ENCODE measurements at places on chromosomes 1 and 21.
A peak's percentile ranks its signal among the peaks of the same experiment; 100 is the strongest.

DNA sequence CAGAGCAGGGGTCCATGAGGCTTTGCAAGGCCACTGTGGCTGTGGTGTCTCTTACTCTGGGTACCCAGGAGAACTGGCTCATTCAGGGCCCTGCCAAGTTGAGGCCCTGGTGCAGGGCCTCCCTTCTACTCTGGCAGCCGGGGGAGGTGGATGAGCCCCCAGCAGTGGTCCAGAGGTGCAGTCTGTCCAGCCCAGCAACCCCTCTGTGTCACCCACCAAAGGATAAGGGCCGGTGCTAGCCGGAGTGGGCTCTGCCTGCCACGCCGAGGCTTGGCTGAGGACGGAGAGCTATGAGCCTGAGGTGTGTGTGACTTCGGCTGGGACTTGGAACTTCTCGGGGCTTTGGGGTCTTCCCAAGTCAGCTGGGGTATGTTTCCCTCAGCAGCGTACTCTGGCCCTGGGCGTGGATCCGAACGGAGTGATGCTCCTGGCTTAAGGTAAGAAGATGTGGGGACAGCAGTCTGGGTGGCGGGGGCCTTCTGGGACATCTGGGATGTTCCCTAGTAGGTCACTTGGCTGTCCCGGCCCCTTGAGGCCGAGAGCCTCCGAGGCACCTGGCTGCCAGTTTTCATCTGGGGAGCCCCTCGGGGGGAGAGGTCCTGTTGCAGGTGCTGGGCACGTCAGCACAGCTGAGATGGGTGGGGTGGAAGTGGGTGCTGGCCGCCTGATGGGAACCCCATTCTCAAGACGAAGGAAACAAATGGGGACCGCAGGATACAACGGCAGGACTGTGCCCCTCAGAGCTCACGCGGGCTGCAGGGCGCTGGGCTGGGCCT is 25.9 kb downstream of the RUNX3 start:
- no peak for DNase-seq

GRCh38 chr1:153728305-153729066 is 636 bp downstream of the INTS3 start:
- no peak for DNase-seq

GRCh38 chr21:17853393-17854275 is 34.5 kb upstream of the C21orf91 start:
- DNase-seq: no peak

DNA sequence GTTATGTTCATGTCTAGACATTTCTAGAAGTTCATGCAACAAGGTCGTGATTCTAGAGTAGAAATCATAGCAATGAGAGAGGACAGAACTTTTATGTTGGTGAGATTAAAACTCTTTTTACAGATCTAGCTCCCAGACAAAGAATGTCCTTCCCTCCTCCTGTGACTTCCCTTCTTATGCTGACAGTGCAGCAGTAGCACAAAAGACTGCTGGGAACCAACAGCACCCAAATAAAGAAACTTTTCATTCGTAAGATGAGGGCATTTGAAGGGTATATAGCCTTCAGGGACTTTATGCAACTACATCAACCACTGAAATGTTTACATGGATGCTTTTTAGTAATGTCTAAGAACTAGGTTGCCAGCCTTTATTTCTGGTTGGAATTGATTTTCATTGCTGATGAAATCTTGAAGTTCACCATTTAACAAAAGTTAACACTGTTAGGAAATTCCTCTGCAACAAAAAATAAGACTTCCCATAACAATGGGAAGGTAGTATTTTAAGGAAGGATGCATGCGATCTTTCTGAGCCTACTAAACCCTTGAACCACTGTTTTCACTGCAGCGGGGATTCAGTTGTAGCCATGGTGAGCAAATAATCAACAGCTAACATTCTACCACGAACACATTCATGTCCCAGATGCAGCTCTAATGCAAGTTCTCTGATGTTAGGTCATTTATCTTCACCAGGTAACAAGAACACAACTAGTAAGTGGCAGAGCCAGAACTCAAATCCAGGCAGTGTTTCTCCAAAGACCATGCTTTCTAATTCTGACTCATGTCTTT is 672.8 kb downstream of the PTPRC start:
- DNase-seq: no peak

DNA sequence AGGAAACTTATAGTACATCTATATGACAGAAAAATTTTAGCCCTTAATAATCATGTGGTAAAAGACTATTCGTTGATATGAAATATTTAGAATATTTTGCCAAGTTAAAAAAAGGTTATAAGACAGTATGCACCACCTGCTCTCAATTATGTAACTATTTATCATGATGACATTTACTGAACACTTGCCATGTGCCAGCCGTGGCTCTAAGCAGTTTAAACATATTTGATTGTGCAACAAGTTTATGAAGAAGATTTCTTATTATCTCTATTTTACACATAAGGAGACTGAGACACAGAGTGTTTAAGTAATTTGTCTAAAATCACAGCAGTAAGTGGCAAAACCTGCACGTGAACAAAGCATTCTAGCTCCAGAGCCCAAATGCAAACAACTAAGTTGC is 199.3 kb upstream of the JUN start:
- DNase-seq: no peak

- peak; percentile 78 for DNase-seq
Observed at GRCh38 chr1:77759071-77760028, at the start of gene USP33. Gene USP33 (minus strand): TSS chr1:77759852. CDS start chr1:77741697, 18,155 bp downstream.

GRCh38 chr1:201666102-201666501 is 127.2 kb downstream of the NAV1 start:
- no peak for DNase-seq

- no peak for DNase-seq
Observed at GRCh38 chr1:6545276-6546112, 8.8 kb downstream of the NOL9 start.

DNA sequence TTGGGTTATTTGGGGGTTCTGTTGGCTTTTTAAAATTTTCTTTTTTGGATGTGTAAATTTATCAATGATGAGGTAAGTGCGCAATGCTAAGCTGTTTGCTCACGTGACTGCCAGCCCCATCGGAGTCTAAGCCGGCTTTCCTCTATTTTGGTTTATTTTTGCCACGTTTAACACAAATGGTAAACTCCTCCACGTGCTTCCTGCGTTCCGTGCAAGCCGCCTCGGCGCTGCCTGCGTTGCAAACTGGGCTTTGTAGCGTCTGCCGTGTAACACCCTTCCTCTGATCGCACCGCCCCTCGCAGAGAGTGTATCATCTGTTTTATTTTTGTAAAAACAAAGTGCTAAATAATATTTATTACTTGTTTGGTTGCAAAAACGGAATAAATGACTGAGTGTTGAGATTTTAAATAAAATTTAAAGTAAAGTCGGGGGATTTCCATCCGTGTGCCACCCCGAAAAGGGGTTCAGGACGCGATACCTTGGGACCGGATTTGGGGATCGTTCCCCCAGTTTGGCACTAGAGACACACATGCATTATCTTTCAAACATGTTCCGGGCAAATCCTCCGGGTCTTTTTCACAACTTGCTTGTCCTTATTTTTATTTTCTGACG is 3.1 kb downstream of the OLIG2 start:
- no peak for DNase-seq

DNA sequence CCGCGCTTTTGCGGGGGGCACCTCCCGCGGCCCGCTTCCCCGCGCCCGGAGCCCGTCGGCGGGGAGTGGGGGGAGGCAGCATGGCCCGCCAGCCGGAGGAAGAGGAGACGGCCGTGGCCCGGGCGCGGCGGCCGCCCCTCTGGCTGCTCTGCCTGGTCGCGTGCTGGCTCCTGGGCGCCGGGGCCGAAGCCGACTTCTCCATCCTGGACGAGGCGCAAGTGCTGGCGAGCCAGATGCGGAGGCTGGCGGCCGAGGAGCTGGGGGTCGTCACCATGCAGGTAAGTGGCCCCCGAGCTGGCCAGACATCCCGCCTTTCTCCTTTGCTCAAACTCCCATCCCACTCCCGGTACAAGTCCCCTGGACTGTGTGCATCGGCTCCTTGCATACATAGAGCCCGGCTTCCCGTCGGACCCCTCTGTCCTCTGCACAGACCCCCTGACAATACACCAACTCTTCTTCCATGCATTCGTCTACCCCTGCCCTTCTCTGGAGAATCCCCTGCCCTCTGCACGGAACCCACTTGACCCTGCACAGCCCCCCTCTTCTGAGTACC is 812 bp downstream of the CACHD1 start:
- DNase-seq: peak; percentile 36

- peak; percentile 13 for DNase-seq
Observed at GRCh38 chr1:153796786-153797659, 21.8 kb downstream of the SLC27A3 start.

DNA sequence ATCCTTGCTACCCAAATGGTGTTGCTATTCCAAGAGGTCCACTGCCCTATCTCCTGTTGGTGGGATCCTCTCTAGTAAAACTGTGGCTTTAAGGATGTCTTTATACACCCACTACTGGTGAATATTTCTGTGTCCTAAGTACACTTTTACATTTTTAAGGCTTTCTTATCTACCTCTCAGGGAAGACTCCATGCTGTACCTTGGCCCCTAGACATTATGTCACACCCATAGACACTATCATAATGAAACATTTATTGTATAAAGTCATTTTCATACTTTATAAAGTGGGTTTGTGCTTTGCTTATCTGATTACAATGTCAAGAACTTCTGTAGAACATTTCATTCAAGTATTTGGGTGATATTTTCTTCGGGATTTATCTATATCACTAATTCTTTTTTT is 270.3 kb upstream of the SNX7 start:
- DNase-seq: no peak

DNA sequence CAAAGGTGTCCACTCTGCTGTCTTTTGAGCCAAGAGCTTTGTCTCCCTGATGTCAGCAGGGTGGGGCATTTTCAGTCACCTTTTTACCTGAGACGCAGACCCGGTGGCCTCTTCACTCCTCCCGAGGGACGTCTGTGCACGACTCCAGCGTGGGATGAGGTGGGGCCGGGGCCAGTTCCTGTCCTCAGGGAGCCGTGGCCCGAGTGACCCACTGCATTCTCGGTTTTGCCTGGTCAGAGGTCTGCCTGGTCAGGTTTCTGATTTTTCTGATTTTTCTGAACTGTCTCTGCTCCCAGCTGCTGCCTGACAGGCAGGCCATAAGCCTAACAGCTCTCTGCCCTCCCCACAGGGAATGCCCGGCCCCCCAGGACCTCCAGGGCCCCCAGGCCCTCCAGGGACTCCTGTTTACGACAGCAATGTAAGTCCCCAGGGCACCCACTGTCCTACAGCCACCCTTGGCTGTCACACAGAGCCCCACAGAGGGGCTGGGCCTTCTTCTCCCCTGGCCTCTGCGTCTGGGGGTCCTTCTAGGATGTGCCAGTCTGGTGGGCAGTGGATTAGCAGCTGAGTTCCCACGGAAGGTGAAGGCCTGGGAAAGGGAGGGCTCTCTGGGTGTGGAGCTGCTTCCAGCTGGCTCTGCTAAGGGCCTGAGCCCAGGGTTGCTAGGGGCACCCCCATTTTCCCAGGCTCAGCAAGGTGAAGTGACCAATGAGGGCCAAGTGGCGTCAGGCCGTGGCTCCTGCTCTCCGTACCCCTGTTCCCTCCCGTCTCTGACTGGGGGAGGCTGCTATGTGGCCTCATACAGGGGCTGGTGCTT is 45.9 kb downstream of the SLC19A1 start:
- DNase-seq: no peak

GRCh38 chr1:236916131-236916800 is 88.0 kb downstream of the MT1HL1 start:
- DNase-seq: no peak

DNA sequence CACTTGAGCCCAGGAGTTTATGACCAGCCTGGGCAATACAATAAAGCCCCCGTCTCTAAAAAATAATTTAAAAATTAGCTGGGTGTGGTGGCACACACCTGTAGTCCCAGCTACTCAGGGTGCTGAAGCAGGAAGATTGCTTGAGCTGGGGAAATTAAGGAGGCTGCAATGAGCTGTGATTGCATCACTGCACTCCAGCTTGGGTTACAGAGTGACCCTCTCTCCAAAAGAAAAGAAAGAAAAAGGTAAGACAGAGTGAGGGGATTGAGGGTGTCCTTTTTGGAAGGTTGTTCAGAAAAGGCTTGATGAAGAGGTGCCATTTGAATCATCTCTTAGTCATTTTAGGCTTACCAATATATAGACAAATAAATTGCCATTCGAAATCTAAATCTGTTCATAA is 4.0 kb upstream of the SRRM1 start:
- DNase-seq: no peak

GRCh38 chr1:162011337-162012012 is 12.2 kb downstream of the OLFML2B start:
- no peak for DNase-seq

DNA sequence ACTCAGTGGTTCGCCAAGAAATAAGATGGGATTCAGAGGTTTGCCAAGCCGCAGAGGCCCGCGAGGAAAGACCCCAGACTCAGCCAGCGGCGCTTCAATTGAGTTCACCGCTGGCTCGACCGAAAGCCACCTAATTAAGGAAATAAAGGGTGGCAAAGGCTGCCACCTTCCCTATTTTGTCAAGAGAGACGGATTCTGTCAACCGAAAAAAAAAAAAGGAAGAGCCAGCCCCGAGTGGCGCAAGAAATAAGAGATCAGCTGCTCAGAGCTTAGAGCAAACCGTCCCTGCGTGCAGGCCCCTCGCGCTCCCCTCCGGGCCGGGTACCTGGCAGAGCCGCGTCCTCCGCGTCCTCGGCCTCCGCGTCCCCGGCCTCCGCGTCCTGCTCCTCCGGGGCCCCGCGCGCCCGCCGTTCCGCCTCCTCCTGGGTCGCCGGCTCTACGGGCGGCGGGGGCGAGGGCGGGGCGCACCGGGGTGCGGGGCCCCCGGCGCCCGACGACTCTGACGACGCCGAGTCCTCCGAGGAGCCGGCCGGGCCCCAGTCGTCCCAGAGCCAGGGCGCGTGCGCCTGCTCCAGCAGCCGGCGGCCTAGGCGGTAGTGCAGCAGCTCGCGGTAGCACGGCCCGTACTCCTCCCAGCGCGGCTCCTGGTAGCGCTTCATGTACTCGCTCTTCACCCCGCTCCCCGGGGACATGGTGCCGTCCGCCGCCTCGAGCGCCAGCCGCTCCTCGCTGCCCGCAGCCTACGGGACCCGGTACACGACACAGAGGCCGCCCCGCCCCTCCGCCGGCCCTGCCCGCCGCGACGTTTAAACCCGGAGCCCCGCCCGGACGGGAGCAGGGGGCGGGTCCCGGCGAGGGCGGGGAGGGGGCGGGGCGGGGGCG is 832 bp downstream of the CCSAP start:
- DNase-seq: peak; percentile 39

DNA sequence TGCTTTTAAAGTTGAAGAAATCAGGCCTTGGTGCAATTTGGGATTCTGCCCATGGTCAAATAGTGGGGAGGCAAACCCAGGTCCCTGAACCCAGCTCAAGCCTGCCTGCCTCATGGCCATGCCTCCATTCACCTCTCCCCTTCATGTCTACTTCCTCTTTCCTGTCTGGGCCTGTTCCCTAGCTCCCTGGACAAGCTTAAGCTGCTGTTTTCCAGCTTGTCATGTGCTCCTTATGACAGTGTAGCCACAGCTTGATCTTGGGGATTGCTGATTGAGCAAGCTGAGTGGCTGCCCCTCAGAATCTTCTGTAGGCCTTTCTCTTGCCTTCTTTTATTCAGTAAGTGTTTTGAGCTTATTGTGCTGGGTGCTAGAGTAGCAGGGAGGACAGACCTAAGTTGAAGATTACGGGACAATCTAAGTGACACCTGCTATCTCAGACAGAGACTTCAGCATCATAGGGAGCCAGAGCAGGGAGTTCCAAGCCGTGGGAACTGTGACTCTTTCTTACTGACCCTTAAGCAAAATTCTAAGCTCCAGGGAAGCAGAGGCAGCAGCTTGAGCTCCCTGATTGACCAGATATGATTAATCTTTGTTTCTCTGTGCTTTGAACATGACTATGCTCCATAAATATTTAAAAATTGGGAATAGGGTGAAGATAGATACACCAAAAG is 520 bp upstream of the MR1 start:
- peak; percentile 15 for DNase-seq

GRCh38 chr1:59006289-59006658 is 222.4 kb upstream of the JUN start:
- DNase-seq: no peak

GRCh38 chr1:63408331-63408730 is 40.9 kb downstream of the ALG6 start:
- no peak for DNase-seq

Measured in bone marrow (tissue), 2 donors.